ENCODE measurements at places on chromosomes 5 and 9. TPM values are rescaled to one million over a fixed set of nuclear protein-coding genes. Genes with fewer than 3 reads are reported as not detected.

GRCh38 chr9:122318284-122318683 is 52.5 kb upstream of the PTGS1 start:
- no peak for DNase-seq

DNA sequence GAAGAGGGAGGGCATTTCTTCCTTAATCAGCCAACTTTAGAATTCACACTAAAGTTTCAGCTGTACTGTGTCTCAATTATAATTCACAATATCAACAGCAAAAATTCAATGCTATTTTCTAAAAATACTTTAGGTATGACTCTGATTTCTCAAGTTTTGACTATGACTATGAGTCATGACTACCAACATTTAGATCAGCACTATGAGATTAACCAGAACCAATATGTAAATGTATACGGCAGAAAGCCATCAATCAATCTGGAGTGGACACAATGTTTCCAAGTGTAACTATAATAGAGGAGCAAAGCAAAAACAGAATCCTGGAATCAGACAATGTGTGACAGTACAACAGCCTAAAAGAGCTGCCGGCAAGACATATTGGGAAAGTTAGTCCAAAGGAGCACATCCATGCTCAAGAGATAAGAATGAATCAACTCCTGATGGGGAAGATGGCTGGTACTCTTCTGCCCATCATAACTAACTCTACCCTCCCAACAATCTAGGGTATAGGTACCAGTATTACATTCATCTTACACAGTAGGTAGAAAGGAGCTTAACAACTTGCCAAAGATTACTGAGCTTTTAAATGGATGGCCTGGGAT is 294.4 kb downstream of the SEMA5A start:
- DNase-seq = peak; percentile 80

The PTGER4 gene
- total RNA-seq = 10.6 TPM

DNA sequence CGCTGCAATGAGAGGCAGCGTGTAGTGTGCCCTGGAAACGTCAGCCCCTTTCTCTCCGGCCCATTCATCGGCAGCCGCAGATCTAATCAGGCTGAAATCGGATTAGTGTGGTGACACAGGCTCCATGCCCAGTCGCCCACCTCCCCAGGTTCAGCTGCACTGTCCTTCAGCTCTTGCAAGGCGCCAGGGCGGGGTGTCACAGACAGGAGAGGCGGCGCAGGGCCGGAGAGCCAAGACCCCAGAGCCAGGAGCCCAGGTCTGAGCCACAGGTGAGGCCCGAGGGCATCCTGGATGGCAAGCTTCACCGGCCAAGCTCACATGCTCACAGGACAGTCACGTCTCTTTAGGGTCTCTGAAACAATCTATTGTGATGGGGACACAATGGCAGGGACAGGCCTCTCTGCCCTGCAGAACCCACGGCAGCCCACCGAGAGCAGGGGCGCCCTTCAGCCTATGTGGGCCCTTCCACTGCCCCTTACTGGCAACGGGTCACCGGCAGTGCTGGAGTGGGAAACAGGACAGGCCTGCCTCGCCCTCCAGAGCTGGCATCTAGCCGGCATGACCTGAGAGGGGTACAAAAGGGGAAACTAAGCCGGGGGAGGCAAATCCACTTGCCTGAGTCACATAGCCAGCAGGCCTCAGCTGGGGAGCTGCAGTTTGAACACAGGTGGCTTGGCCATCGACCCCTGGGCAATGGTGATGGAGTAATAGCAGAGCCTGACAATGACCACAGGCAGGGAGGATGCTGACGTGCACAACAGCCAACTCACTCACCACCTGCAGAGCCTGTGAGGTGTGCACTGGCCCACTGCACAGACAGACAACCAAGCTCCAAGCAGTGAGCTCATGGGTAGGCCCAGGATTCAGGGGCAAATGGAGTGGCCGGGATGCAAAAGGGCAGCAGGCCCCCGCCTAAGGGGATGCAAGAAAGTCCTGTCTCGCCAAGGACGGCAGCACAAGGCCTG is 48.1 kb downstream of the VAV2 start:
- DNase-seq = peak; percentile 26

DNA sequence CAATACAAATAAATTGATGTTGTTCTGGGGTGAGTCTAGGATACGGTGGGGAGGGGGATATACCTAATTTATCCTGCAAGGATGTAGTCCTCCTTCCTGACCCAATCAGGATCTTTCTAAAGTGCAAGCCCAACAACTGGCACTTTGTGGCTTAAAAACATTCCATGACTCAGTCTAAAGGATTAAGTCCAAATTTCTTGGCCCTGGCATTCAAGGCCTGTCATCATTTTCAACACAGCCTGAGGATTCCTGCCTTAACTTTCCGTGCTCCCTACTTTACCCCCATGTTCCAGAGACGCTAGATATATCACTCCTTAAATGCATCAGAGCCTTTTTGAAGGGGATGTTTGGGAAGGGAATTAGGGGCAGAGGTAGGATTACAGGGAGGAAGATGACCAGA is 1.0 kb downstream of the FAM221B start:
- peak; percentile 71 for DNase-seq

GRCh38 chr5:137372773-137373160 is 126.4 kb downstream of the SPOCK1 start:
- peak; percentile 7 for DNase-seq

Measured in IMR-90 (cell line).